ENCODE measurements at places on chromosomes 13 and 19.
A peak's percentile ranks its signal among the peaks of the same experiment; 100 is the strongest.

GRCh38 chr19:30621326-30621920, 249.2 kb downstream of the ZNF536 start:
- DNase-seq = no peak

DNA sequence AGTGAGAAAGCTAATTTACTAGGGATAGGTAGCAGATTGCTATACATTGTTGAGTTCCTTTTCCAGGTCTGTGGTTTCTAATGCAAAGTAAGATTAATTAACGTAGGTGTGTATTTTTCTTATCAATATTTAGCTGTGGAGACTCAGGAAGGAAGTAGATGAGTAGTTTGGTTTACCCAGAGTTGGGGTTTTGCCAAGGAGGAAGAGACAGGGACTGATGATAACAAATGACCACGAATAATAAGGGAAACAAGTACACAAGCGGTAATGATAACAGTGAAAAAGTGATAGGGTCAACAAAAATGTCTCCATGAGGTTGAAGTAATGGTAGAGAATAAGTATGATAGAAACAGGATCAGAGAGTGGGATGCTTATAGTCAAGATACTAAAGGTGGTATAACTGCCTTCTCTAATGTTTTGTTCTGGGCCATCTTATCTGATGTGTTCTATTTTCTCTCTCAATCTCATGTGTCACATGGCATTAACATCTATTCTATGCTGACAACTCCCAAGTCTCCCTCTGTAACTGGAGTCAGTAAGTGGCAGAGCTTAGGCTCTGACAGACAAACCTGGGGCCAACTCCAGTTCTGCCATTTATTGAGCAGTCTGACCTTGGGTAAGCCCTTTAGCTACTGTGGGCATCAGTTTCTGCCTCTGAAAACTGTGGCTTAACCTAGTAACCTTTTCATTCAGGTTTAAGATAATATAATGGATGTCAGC, 8.8 kb downstream of the OBI1 start:
- DNase-seq = no peak

DNA sequence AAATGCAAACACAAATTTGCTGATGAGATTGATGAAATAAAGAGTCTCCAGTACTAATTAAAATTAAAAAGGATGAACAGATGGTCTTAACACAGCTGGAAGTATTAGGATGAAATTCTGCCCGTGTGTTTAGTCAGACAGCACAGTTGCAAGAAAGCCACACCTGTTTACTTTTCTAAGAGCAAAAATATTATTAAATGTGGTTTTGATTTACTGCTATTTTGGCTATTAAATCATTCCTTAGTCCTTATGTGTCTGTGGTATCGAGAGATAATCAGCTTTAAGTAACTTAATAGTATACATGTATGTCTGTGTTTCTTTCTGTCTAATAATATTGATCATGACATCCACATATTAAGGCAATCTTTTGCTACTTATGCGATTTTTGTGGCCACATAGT, 494.9 kb downstream of the GPC6 start:
- no peak for DNase-seq

GRCh38 chr13:113897161-113897560, 33.3 kb upstream of the GAS6 start:
- DNase-seq = no peak

- DNase-seq = no peak
Observed at GRCh38 chr19:1754636-1755466, 1.5 kb downstream of the ONECUT3 start.

- DNase-seq = no peak
Observed at GRCh38 chr19:35353635-35354034, 4.6 kb upstream of the FFAR3 start.

GRCh38 chr19:2062389-2062729, 11.3 kb upstream of the MKNK2 start:
- no peak for DNase-seq

- DNase-seq = no peak
Observed at GRCh38 chr13:75931116-75931515, 295.0 kb downstream of the LMO7 start.

DNA sequence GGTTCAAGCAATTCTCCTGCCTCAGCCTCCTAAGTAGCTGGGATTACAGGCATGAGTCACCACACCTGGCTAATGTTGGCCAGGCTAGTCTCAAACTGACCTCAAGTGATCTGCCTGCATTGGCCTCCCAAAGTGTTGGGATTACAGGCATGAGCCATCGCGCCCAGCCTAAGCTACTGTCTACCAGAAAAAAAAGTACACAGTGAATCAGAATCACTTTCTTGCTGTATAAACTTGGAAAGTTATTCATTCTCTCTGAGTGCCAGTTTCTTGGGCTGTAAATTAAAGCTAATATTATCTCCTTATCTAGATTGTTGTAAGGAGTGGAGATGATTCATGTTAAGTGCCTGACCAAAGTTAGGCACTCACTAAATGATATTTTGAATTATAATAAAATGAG, 242.8 kb downstream of the ENOX1 start:
- no peak for DNase-seq

DNA sequence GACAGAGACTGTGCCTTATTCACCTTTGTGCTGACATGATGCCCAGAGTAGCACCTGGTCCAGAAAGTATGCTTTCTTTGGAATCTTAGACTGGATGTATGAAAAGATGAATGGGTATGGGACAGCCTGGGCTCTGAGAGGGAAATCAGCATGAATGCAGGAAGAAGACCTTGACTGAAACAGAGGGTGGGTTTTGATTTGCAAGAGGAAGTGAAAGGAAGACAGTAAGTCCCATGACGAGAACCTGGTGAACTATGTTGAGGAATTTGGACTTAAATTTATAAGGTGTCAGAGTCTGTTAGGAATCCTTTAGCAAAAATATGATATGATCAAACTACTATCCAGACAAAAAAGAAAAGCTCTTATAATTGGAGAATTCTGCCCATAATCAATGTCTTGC, 301.9 kb downstream of the SPRY2 start:
- DNase-seq = no peak

GRCh38 chr19:29001141-29001581, 211.8 kb downstream of the UQCRFS1 start:
- no peak for DNase-seq

DNA sequence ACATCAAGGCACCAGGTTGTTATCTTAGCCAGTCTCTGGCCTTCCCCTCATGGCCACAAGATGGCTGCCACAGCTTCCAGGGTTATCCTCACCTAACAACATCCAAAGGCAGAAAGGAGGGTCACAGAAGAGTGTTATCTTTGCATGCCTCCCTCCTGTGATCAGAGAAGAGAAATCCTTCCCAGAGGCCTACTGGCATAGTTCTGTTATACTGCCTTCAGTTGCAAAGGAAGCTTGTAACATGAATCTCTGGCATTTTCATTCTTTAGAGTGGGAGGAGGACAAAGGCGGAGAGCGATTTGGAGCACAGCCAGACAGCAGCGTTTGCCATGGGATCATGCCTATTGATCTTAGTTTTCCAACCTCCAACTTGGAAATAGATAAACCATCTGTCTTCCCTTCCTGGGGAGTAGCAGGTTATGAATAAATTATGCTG, 135.7 kb downstream of the DNAJC15 start:
- no peak for DNase-seq

- DNase-seq = no peak
Observed at GRCh38 chr13:57675526-57675925, 44.0 kb downstream of the PCDH17 start.

DNA sequence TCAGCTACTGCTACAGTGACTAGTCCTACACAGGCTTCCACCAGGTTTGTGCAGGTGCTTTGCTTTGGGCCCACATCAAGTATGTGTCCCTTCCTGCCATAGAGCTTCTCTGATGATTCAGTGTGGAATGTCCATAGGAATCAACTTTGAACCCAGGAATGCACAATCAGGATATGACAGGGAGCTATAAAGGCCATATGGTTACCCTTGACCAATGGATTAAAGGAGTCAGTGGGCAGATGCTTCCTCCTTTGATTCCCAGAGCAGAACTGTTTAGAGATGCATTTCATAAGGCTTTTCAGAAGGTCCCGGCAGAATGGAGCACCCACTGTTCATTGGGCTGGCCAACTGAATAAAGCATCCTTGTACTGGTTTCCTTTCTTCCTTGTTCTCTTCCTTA, 145.2 kb upstream of the WASF3 start:
- no peak for DNase-seq

DNA sequence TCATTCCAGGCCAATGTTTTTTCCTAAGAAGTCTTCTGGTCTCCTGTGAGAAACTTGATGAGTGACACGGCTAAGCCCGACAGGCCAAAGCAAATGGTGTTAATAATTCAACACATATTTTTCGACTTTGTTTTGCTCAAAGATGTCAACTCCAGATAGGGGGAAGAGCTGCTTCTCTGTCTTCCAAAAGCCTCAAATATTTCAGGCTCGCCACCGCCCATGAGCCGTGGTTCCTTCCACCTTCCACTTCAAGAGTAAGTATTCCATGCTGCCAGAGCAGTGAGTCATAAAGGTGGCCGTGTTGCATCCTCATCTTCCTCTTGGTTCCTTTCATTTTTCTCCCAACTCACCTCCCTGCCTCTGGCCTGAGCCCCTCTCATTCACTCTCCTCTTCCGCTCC, 272.6 kb downstream of the EFNB2 start:
- no peak for DNase-seq

DNA sequence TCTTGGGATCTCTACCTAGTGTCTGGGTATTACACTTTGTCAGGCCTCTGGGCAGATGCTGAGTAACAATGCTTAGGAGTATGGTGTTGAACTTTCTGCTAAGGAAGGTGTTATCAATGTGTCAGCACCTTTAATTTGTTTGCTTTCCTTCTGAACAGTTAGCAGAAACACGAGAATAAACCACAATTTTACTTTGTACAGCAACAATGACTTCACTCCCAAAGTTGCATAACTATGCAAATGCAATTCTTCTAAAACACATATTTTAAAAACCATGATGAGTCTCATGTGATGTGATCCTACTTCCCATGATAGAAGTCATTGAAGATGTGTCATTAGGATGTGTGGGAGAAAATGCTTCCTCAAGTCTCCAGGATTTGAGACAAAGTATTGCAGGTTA, 155.0 kb downstream of the POSTN start:
- DNase-seq = no peak

GRCh38 chr13:68439817-68440216, 1209.7 kb upstream of the PCDH9 start:
- no peak for DNase-seq

DNA sequence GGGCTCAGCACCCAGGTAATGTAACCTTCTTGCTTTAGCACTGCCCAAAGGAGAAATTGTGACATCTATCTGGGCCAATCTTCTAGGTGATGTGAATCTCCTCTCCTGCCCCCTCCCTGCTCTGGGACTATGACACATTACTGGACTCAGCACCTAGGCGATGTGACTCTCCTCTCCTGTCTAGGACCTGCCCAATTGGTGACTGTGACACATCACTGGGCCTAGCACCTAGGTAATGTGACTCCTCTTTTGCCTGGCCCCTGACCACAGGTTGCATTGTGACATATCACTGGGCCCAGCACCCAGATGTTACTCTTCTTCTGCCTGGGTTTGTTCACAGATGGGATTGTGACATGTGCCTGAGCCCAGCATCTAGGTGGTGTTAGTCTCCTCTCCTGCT, 45.0 kb downstream of the ZNF85 start:
- no peak for DNase-seq

GRCh38 chr13:33034882-33035520, 18.8 kb downstream of the KL start:
- no peak for DNase-seq

DNA sequence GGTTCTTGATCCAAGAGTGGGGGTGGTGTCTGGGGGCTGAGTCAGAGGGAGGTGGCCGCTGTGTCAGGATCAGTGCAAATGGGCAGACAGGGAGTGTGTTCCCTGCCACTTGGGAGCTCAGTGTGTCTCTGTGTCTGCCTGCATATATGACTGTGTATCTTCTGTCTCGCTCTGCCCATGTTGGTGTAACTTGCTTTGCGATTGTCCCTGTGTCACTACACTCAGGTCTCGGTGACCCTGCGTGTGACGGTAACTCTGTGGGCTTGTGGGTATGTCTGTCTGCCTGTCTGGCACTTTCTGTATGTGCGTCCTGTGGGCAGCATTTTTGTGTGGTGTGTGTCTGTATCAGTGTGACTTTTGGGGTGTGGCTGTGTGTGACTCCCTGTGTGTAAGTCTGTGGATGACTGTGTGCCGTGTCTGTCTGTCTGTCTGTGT, 8.2 kb upstream of the ERFL start:
- no peak for DNase-seq

DNA sequence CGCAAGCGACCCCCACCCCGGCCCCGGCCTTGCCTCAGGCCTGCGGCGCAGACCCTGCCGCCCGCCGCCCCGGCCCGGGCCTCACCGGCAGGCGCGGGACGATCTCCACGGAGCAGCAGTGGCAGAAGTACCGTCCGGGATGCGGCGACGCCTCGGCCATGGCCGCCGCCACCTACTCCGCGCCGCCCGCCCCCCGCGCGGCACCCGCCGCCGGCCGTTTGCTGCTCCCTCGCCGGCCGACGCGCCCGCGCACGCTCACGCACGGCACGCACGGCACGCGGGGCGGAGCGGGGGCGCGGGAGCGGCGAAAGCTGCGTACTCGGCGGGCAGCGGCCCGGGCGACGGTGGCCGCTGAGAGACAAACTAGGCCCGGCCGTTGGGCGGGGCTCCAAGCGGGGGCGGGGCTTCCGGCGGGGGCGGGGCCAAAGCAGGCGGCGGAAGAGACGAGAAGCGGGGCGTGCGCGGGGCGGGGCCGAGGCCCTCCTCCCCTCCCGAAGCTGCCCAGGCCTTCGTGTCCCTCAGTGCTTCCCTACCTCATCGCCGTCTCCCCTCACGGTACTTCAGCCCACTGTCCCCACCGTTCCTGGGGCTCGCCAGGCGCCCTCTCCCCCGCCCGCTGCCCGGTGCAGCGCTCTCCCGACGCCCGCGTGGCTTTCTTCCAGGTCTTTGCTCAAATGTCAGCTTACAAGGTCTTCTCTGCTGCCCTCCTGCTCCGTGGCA, at the start of gene RNF126:
Gene RNF126, minus strand, starts transcription at position 253 of the 720 bp plus-strand sequence. Its CDS starts 93 bp downstream, at position 160.
- DNase-seq = peak; percentile 97

- no peak for DNase-seq
Observed at GRCh38 chr13:54261856-54262255, 1233.2 kb downstream of the OLFM4 start.

Data from GM12892 (cell line).